ENCODE measurements at places on chromosomes 2 and 18. TPM values are rescaled to one million over a fixed set of nuclear protein-coding genes. Genes with fewer than 3 reads are reported as not detected.

Gene PRKAG3
- not detected for total RNA-seq

Gene CPO
- 2.1 TPM for total RNA-seq

- DNase-seq = peak; percentile 27
Observed at GRCh38 chr2:191691016-191691735, 13.2 kb downstream of the NABP1 start.

GRCh38 chr2:236918545-236918944 is 167.1 kb upstream of the COPS8 start:
- no peak for DNase-seq

DNA sequence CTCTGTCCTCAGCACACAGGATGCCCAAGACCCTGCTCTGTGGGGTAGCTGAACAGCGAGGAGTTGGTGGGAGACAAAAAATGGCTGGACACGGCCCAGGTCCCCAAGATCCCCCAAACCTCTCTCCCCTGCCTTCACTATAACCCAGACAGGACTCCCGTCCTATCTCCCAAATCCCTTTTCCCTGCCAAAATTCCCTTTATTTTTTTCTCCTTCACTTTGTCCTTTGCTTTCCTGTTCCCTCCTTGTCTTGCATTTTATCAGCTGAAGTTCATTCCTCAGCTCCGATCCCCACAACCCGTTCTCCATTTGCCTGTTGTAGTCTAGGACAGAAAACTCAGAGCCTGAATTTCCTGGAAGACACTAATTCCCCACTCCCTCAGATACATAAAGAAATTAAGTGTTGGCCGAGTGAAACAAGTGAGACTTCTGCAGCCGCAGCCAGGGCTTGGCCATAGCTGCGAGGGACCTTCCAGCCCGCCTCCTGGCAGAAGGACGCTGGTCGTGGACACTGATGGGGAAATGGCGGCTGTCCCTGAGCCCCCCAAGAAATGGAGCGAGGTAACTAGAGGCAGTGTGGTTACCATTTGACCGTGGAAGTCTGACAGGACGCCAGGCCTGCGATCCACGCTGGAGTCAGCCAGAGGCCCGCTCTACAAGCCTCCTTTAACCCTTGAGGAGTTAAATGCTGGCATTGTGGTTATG is 173.6 kb downstream of the BCL2 start:
- no peak for DNase-seq

DNA sequence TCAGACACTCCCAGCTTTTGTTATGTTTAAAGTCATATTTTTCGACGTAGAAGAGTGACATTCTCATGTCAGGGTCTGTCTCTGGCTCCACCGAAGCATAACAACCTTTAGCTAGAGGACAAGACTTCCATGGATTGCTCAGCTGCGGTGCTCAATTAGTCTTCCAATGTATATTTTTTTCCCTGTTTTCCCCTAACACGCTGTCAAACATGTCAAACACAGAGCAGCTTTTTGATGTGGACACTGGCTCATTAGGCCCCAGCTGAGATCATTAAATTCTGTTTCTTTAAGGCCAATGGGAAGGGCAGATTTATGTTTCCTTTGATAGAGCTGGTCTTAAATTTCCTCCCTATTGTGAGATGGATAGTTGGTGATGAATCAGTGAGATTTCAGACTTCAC is 525.4 kb downstream of the PIK3C3 start:
- DNase-seq = no peak

All from thyroid gland (tissue), 4 donors.